ENCODE measurements at places on chromosomes 12 and 14.

- no peak for DNase-seq
Measured at GRCh38 chr14:93962701-93963601, 13.4 kb downstream of the ASB2 start.

GRCh38 chr14:90970167-90970600, 90.3 kb downstream of the RPS6KA5 start:
- peak; percentile 38 for DNase-seq

GRCh38 chr14:61562321-61563161, 132.8 kb upstream of the HIF1A start:
- peak; percentile 98 for DNase-seq

DNA sequence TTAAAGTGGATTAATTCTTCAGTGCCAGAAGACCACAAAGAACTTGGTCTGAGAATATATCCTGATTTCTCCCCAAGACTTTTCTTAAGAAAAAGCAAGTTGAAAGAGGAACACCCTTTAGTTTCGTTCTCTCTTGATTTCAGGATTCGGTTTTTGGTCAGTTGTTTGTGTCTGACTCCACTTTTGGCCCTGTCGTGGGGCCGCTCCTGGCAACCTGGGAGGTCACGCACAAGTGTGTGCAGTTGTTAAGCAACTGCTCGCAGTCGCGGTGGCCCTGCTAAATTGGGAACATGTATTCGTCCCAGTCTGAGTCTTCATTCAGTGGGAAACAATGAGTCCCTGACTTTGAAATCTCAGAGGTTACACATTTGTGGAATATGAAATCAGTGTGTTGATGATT, 68.7 kb downstream of the RGS6 start:
- DNase-seq: no peak

DNA sequence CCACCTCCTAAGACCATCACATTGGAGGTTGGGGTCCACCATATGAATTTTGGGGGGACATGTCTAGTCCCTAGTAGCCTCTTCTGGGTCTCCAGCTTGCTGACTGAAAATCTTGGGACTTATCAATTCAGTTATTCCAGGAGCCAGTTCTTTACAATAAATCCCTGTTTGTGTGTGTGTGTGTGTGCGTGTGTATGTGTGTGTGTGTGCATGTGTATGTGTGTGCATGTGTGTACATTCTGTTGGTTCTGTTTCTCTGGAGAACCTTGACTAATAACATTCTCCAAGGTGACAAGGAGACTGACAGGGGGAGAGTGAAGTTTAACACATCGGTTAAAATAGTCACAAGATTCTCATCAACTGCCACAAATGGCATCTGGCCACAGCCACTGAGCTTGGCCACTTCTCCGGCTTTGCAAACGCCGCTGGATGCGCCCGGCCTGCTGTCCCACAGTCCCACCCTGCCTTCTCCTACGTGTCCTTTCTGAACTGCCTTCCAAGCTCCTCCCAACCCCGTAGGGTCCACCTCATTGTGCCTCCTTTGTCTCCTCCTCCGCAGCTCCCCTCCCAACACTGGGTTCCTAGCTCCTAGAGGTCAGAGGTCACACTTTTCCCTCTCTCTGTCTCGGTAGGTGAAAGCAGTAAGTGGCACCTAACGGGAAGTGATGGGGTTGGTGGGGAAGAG, 88.1 kb upstream of the DIO3 start:
- DNase-seq: no peak

GRCh38 chr12:82099216-82099615, 259.0 kb downstream of the CCDC59 start:
- no peak for DNase-seq

GRCh38 chr12:6647083-6647604, at the start of gene ACRBP:
Gene ACRBP, minus strand, starts transcription at chr12:6647432. Its CDS starts 66 bp downstream, at chr12:6647366.
- DNase-seq: peak; percentile 49

- no peak for DNase-seq
Measured at GRCh38 chr14:75820761-75821160, 159.7 kb downstream of the TTLL5 start.

DNA sequence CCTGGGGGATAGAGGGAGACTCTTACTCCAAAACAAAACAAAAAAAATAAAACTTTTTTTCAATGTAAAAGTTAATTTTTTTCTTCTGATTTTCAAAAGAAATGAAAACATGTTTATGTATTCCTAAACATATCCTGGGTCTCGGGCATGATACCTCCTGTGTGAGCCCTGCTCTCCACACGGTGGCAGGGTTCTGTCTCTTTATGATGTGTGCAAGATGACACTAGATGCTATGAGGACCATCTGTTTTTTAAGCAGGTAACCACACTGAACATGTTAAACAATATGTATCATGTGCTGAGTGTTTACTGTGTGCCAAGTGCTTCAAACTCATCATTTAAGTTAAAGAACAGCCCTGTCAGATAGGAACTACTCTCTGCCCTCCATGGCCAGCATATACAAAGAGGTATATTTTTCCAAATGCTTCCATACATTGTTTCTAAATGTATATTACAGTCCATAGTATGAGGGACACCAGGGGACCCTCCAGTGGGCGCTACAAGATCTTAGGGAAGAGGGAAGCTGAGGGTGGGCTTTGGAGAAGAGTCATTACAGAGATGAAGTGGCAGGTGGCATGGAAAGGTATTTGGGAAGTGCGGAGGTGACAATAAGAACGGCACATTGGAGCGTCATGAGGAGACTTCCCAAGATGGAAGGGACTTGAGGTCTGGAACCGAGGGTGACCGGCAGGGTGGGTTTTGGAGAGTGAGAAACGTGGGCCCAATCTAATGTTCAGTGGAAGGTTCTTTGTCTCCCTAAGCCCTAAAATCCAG, 28.5 kb downstream of the FOS start:
- DNase-seq: no peak

DNA sequence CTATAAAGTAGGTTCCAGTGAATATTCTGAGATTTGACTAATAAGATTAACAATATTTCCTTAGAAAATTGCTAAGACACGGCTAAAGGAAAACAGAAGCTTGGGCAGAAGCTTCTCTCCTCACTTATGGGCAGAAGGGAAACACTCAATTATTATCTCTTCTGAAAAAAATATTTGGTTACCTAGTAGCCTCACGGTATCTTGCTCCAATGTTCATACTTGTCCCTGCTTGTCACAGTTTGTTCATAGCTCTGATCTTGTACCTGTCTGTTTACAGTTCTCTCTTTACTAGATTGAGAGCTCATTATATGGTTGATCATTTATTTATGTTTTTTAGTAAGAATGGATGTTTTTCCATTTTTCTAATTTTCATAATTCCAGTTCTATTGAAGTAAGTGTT, 458.0 kb upstream of the ATP2B1 start:
- no peak for DNase-seq

DNA sequence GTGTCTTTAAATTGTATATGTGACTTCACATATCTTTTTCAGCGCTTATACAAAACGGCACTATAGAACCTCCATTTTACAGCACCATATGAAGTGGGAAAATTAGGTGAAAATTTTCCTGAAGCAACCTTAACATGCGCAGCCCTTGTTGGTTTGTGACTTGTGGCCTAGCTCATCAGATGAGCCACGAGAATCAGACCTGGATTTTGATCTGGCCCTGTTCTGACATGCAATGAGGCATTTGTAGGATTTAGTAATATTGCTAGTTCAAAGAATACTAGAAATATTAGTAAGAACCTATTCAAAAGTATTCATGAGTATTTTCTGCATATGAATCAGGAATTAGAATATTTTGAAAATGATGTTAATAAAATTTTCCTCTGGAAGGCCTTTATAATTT, 2.9 kb downstream of the CDKN1B start:
- no peak for DNase-seq

DNA sequence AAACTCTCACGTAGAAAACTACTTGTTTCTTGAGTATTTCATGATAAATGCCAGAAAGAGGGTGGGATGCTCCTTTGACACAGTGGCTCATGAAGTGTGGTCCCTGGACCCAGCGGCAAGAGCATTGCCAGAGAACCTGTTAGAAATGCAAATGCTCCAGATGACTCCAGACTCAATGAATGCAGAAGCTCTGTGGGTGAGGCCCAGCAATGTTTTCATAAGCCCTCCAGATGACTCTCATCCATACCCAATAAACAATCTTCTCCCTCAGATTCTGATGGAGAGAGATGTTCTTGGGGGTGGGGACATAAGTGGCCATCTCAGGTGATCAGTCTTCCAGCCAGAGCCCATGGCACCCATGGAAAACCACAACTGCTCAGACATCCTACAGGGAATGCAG, 88.9 kb downstream of the SMOC1 start:
- no peak for DNase-seq

- peak; percentile 36 for DNase-seq
Measured at GRCh38 chr12:54294152-54294952, 6.5 kb downstream of the NFE2 start.

DNA sequence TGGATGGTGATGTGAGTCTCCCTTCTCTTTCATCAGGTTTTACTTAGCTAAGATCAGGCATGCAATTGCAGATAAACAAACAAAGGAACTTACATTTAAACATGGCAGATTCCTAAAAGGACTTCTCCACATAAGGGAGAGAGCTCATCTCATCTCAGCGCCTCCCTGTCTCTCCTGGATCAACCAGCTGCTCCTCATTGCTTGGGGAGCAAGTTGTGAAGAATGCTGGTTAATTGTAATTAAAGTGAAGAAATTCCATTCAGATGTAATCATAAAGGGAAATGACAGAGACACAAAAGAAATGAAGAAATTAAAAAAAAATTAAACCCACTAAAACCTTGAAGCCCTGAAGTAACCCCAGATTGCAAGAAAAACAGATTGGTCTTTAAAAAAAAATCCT, 104.4 kb upstream of the DIO2 start:
- no peak for DNase-seq

DNA sequence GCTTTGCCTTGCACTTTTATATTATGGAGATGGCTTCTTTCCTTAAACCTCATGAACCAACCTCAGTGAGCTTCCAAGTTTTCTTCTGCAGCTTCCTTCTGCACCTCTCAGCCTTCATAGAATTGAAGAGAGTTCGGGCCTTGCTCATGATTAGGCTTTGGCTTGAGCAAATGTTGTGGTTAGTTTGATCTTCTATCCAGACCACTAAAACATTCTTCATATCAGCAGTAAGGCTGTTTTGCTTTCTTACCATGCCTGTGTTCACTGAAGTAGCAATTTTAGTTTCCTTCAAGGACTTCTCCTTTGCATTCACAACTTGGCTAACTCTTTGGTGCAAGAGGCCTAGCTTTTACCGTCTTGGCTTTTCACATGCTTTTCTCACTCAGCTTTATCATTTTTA, 125.4 kb downstream of the SNAPC1 start:
- no peak for DNase-seq

DNA sequence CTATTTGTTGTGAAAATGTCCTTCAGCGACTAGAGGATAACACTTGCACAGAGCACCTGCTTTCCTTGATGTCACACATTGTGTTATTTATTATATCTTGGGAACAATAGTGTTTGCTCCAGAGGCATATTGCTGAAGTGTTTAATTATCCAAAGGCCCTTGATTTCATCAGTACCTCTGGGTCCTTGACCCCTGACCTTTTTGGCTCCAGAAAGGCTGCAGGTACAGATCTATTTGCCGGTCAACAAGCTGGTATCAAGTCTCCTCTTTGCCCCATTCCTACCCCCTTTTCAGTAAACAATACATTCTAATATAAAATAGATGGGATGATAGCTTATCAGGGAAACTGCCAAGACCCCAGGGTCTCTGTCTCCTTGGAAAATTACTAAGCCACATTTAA, 206.8 kb downstream of the DACT1 start:
- DNase-seq: no peak

DNA sequence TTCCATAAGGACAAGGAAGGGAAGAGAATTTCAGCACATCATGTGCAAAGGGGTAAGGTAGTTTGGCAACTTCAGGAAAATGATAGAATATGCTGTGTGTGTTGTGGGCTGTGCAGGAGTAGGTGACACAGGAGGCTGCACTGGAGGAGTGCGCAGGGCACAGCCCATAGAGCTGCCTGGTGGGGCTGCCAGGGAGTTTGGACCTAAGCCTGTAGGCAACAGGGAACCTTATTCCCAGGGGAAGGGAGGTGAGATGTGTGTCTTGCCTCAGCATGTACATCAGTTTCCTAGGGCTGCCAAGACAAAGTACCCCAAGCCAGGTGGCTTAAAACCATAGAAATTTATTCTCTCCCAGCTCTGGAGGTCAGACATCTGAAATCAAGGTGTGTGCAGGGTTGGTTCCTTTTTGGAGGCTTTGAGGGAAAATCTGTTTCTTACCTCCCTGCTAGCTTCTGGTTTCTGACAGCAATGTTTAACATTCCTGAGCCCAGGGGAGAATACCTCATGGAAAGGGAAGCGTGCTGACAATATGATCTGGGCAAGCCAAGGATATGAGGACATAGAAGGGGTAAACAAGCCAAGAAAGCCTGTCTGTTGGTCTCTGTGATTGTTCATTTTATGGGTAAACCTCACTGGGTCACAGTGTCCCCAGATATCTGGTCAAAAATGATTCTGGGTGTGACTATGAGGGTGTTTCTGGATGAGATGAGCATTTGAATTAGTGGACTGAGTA, 174.0 kb upstream of the NTF3 start:
- DNase-seq: no peak

GRCh38 chr14:70909733-70910614, 2.7 kb downstream of the PCNX1 start:
- no peak for DNase-seq

DNA sequence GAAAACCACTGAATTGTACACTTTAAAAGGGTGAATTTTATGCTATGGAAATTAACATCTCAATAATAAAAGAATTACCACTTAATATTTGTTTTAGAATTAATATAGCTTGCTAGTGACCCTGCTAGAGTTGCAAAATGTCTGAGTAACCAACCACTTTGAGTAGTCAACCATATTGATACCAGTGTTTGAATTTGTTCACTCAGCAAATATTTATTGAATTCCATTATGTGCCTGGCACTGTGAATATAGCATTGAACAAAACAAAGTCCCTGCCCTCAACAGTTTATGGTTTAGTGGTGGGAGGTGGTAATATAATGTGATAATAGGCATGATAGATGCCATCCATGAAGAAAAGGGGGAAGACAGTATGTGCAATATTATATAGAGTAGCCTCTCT, 4.6 kb downstream of the SNRPF start:
- no peak for DNase-seq

DNA sequence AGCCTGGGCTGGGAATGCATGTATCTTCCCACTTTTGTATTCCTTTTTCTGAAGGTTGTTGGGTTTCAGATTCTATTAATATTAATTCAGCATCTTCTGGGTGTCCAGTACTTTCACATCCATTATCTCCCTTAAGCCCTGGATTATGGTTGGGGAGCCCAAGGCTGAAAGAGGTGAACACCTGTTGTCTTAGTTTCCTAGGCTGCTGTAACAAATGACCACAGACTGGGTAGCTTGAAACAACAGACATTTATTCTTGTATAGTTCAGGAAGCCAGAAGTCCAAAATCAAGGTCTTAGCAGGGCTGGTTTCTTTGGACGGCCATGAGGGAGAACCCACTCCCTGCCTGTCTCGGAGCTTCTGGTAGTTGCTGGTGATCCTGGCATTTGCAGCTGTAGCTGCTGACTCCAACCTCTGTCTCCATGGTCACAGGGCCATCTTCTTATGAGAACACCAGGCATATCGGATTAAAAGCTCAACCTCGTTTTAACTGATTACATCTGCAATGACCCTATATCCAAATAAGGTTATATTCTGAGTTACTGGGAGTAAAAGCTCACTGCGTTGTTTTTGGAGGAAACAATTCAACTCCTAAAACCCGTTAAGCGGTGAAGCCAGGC, 68.2 kb upstream of the CLMN start:
- DNase-seq: no peak

GRCh38 chr12:128326406-128326805, 59.4 kb downstream of the TMEM132C start:
- DNase-seq: no peak

Measured in fibroblast of pulmonary artery (primary cell).